ENCODE measurements at places on chromosomes 12 and 14.

DNA sequence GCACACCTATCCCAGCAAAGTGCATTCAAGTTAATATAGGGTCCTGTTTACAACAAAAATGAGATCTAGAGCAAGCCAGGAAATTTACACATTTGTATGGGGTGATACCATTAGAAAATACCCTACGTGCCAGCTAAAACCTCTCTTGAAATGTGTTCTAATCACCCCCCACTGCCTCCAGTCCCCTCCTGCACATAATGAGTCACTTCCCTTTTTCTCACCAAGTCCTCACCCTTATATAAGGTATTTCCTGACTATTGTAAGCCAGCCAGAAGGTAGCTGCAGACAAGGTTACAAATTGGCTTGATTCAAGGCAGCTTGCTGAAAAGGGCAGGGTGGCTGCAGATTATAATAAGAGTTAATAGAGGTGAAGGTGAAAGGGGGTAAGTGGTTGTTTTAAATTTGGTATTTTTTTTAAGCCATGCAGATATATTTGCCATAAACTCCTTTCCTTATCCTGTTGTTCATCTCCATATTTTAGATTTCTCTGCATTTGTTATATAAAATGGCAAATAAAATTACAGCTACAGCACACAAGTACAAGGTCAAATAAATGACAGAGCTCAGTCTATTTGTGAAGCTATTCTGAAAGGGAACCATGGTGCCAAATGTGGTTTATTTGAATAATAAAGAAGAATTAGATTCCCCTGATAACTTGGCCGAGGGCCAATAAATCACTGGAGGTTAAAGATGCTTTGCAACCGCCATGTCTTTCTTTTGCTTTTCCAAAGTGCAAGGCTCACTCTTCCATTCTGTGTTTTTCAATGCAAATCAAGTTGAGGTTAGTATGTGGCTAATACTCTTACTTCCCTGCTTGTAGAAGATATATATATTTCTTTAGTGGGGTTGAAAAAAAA, 385.9 kb downstream of the EGLN3 start:
- peak; percentile 58 for DNase-seq

DNA sequence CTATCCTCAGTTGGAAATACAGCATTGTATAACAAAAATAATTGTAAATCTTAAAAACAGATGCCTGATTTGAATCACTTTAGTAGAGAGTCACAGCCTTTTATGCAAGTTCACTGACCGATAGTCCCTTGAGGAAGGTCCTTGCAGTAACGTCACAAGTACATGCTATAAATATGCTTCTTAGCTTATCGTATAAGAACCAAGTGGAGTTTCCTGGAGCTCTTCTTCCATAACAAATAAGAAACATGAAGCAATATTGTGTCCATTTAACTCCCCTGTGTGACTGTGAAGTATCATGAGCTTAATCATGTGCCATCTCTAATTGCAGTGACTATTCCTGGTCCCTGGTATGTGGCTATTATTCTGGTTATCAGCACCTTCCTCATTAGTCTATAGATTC, 107.9 kb downstream of the SLC38A4 start:
- DNase-seq, result no peak

DNA sequence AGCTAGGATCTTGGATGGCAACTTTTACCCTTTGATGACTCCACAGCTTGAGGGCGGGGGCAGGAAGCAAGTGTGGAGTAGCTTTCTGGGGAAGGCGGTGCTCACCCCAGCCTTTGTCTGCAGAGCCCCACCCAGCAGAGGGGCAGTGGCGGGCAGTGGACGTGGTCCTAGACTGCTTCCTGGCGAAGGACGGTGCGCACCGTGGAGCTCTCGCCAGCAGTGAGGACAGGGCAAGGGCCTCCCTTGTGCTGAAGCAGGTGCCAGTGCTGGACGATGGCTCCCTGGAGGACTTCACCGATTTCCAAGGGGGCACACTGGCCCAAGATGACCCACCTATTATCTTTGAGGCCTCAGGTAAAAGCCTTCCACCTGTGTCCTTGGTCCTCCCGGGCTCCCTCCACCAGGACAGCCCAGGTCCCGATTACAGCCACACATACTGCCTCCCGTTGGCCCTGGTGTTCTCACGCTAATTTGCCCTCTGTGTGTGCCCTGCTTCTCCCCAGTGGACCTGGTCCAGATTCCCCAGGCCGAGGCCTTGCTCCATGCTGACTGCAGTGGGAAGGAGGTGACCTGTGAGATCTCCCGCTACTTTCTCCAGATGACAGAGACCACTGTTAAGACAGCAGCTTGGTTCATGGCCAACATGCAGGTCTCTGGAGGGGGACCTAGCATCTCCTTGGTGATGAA, 1.2 kb downstream of the TAPBPL start:
- no peak for DNase-seq

DNA sequence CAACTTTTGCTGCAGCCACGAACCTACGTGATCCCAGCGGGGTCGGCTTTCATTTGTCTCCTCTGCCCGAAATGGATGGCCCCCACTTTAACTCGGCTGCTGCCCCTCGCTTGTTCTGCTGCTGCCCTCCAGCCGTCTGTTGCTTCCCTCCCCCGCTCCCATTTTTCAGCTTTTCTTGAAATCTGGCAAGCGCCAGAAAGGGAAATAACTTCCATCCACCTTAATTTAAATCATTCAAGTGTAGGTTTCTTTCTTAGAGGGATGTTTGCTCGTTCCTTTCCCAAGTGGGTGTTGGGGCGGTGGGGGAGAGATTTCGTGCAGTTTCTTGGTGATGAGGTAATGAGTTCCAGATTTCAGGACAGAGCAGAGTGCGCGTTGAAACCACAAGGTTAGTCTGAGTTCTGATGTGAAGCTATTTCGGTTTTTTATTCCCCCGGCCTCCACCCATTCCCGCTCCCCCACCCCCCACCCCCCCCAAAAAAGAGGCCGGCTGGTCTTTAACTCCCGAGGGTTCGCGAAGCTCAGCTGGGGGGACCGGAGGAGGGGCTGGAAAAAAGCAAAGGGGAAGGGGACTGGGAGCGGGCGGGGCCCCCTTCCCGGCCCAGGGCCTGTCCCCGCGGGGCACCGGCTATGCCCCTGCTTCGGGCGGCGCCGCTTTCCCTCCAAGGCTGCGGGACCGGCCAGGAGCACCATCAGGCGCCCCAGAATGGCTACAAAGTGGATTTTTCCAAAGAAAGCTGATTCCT, 2.2 kb upstream of the ZFP36L1 start:
- DNase-seq, result peak; percentile 53

- no peak for DNase-seq
These were observed 872.0 kb upstream of the FLRT2 start for GRCh38 chr14:84657911-84658310.

GRCh38 chr14:46368275-46368674, 283.3 kb downstream of the RPL10L start:
- no peak for DNase-seq

GRCh38 chr12:114226241-114226928, 179.6 kb downstream of the TBX5 start:
- no peak for DNase-seq
